Activated CD8-positive, alpha-beta memory T cell treated with anti-CD3 and anti-CD28 coated beads, Interleukin-2, amount 50 U/mL, for 4 hours (primary cell): ENCODE measurements at places on chromosomes 4 and X.

DNA sequence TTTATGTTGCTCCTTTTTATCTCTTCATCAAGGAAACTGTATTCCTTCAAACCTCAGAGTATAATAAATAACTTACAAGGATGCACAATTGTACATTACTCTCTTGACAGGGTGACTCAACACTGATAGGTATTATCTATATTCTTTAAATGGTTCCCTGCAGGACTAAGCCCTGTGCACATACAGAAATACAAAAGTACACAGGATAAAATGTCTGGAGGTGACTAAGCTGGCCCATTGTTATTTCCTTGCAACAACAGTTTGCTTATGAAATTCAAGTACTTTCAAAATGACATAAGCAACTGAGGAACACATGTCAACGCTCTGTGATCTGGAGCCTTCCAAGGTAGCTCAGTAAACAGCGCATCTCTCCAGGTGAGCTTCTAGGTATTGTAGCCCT lies 83.8 kb upstream of the RPL34 start:
- DNase-seq, result no peak

- peak; percentile 52 for DNase-seq
These were observed 755 bp downstream of the KLHL8 start for GRCh38 chr4:87219632-87220093.

DNA sequence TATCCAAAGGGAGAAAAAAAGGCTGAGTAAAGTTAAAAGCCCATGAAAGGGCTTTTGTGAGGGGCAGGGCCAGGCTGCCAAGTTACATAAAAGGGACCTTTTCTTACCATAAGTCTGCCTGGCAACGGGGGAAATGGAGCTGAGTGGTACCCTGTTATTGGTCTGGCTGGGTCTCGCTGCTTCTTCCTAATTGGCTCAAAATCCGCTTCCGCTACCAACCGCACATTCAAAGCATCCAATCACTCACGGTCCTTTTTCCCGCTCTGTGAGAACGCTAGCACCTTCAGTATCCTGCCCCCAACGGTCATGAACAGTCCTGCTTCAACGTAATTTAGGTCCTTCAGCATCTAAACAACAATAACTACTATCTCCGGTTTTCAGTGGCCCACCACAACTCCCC lies 611 bp downstream of the TEX11 start:
- DNase-seq, result no peak

- DNase-seq, result no peak
These were observed 34.5 kb downstream of the PIGG start for GRCh38 chr4:533318-534100.

DNA sequence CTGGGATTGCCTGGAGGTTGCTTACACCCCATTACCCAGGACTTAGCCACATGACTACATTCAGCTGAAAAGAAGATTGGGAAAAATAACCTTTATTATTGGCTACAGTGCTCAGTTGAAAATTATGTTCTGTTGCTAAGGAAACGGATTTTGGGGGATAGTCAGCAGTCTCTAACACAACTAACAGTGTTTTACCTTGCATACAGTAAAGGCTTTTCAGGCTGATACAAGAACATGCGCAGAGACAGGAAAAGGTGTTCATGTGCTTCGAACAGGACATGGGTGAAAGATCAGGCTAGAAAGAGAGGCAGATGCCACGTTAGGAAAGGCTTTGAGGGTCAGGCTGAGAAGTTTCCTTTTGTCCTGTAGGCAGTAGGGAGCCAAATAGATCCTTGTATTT lies 14.8 kb upstream of the RHOH start:
- no peak for DNase-seq
